HuH-7 (cell line): ENCODE measurements at places on chromosomes 3 and 15.

- no peak for DNase-seq
These were observed 13.3 kb downstream of the VPS8 start for GRCh38 chr3:184825121-184825820.

DNA sequence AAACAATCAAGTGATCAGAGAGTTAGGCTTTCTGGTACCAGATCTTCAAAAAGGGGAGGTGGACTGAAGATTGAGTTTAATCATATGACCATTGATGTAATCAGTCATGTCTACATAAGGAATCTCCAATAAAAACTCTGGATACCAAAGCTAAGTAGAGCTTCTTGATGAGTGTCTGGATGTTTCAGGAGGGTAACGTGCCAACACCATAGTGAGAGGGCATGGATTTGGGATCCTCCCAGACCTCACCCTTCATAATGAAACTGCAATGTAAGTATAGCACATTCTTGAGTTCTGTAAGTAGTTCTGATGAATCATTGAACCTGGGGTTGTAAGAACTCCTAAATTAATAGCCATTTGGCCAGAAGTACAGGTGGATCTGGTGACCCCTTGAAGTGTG lies 21.3 kb downstream of the PGPEP1L start:
- no peak for DNase-seq

- DNase-seq: no peak
These were observed 94.0 kb upstream of the THBS1 start for GRCh38 chr15:39486621-39487457.

- no peak for DNase-seq
These were observed 66.5 kb downstream of the GABRG3 start for GRCh38 chr15:27037501-27037900.

- DNase-seq: no peak
These were observed 226.9 kb downstream of the ZNF385D start for GRCh38 chr3:21524133-21524532.

DNA sequence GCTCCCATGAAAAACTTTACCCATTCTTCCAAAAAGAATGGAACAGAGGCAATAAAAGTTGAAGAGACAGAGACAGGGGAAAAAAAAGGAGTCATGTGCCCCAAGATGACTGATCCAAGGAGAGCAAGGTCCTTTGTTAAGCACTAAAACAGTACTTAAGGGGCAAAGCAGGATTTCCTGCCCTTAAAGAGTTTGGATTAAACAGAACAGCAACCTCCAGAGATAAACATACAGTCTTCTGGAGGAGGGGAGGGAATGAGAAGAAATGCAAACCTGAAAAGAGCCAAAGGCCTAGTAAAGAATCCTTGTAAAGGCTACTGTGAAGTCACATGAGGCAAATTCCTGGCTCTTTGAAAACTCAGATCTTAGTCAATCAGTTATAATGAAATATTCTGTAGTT lies 38.2 kb downstream of the SHQ1 start:
- DNase-seq: no peak

GRCh38 chr3:25287291-25287884 lies 140.7 kb upstream of the RARB start:
- no peak for DNase-seq

DNA sequence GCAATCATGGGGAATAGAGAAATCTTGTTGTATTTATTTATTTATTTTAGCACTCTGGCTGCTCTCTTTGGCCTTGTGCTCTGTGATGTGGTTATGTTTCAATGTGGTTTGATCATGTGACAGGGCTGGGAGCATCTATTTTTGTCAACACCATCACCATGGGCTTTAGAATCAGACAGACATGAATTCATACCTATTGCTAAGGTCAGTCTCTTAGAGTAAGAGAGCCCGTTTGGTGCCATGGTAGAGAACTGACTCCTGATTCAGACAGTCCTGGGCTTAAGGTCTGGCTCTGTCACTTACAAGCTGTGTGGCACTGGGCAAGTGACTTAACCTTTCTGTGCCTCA lies 157.0 kb downstream of the RYR3 start:
- no peak for DNase-seq

GRCh38 chr15:80154336-80154735 lies 1.5 kb downstream of the FAH start:
- no peak for DNase-seq

DNA sequence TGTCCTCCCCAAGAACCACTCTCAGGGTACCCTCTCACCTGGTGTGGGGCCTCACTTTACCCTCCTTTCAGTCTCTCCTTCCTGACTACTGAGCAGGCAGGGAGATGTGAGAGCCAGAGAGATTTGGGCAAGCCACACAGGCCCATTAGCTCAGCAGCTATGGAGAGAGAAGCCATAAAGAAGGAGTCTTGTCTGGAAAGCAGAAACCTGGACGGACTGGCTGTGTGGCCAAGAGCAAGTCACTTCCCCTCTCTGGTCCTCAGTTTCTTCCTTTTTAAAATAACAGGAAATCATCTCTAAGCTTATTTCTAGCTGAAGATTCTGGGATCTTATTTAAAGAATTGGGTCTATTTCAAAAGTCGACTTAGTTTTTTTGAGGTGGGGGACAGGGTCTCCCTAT lies 65.8 kb upstream of the ZNF148 start:
- no peak for DNase-seq
